ENCODE measurements at places on chromosomes 3 and 15.

DNA sequence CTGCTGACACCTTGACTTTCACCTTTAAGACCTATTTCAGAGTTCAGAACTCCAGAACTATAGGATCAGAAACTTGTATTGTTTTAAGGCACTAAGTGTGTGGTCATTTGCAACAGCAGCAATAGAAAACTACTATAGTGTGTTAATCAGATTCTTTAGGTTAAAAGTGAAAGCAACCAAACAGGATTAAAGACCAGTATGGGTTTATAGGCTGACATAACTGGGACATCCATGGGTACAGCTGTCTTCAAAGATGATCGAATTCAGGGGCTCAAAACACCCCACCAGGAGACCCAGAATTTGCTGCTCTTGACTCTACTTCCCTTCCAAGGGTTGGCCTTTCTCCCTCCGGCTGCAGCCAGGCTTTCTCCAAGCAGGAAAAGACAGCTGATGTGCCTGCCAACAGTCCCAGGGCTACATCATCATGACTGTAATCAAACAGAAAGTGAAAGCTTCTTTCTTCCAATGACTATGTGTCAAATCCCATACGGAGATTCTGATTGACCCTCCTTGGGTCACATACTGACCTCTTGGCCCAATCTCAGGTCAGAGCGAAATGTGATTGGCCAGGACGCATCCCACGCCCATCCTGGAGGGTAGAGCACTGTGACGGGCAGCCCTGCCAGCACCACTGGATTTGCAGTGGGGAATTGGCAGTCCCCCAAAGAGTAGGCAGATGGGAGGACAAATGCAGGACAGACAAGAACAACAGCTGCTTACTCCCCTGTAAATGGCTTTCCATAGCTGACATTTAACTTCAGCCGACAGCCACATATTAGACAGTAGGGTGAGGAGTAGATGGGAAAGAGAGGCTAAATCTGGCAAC lies 51.4 kb upstream of the RNF7 start:
- DNase-seq = no peak

DNA sequence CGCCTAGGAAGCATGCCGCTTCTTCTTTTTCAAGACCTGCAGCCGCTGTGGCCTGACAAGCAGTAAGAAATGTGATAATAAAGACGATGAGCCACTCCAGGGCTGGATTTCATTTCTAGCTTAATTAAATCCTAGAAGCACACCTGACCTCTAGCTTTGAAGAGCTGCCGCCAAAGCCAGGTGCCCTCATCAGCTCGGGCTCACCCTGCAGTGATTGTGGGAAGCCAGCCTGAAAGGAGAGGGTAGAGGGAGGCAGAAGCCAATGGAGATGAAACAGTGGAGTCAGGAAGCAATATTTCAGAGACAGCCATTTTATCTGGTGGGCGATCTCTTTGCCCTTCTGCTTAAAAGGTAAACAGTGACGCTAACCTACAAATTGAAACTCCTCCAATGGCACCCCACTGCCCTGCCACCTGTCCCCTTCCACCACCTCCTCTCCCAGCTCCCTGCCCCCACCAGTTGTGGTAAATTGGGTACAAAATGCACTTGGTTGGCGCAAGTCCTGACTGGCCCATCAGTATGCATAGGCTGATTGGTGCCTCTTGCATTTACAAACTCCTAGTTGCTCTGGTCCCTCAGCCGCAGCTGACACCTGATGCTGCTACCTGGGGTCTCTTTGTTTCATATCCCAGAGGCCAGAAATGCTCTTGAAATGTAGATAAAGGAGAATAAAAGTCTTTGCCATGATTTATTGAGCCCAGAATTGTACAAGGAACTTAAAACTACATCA lies 385.3 kb downstream of the PDCD6IP start:
- DNase-seq = no peak

DNA sequence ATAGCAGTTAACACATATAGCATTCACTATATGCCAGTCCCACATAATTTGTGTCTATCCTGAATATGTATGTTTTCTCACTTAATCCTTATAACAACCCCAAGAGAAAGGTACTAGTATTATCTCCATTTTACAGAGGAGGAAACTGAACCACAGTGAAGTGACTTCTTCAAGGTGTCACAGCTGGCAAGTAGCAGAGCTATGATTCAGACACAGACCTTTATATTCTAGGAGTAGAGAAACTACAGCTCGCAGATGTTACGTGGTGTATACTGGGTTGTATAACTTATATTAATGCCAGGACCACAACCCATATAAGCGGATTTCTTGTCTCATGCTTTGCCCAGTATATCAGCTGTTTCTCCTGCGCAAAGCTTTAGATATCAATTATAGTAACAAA lies 29.5 kb upstream of the ICE2 start:
- no peak for DNase-seq

GRCh38 chr3:40847551-40847992 lies 322.8 kb downstream of the ZNF621 start:
- DNase-seq = no peak

DNA sequence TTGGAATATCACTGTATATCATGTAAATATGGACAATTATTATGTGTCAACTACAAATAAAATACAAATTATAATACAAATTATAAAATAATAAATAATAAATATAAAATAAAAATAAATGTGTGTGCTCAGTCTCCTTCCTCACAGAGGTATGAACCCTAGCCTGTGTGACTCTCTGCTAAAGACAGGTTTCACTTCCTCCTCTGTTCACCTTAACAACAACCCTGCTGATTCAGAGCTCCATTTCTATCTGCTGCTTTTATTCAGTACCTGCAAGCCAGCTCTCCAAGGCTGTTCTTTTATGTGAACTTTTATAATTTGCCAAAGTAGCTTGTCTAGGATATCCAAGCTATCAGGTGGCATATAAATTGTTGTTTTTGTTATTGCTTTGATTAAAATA lies 610.7 kb upstream of the GRM7 start:
- no peak for DNase-seq

DNA sequence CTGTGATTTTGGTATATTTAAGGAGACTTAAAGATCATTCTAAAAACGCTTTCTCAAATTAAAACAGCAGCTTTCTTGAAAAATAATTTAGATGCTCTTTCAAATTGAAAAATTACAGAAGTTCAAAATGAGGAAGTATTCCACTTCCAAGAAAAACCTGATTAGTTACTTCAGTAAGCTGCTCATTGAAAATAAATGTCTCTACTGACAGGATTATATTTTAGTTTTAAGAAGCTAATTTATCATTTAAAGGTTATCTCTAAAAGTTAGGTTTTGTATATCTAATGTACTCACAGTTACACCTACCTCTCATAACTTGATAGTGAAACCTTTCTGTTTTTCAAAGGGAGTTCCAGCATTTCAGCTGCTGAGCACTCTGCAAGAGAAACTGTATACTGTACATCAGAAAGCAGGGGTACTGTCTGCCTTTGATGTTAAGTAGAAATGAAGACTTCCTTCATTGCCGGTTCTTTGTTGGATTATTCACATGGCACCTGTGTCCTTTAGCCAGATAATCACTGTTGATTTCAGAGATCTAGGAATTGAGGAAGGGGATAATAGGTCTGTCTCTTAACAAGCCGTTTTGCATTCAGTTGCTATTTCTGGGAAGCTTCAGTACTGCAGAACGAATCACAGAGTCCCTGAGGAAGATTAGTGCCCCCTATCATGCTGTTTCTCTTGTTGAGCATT lies 161.6 kb downstream of the TCF12 start:
- DNase-seq = peak; percentile 42

- no peak for DNase-seq
These were observed 23.9 kb downstream of the ALDH1L1 start for GRCh38 chr3:126156468-126156867.

DNA sequence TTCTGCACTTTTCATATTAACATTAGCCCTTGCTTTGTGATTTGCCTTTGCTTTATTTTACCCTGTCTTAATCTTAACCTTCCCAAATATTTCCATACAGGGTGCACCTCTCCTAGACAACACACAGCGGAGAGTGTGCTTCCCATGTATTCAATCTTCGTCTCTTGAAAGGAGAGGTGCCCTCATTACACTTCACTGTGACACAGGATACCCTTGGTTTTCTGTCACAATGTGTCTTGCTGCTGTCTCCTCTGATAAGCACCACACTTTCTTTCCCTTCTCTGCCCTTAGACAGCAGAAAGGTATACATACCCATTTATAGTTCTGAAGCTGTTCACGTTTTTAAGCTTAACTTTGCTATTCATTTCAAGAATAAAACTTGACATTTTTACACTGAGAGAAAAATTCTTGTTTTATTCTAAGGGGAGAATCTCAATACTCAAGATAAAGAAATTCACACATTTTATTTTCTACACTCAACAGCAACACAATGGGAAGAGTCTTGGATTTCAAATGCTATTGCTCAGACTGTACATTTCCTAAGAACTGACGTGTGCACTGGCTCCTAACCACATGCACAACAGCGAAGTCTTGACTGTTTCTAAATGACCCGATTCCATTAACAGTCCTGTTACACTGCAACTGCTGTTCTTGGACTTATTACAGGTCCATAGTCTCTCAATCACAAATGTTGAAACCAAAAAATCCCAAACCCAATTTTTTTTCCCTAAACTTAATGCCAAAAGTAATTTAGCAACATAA lies 21.1 kb downstream of the ZXDC start:
- no peak for DNase-seq

GRCh38 chr15:51335538-51336410 lies 2.6 kb downstream of the CYP19A1 start:
- no peak for DNase-seq

DNA sequence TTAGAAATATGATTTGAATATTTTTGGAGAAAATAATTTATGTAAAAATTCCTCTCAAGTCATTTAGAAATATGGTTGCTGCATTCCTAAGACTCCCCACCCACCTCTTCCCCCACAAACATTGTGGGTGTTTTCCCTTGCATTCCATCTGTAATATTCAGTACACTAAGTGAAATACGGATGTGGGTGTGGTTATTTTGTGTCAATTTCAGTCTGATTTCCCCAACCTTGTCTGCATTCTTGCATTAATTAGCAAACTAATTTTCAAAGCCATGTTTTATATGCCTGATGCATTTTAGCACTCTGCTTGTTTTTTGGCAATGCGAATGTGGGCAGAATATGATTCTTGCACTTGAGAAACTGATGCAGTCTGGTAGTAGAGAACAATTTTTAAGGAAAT lies 408.3 kb upstream of the RGMA start:
- no peak for DNase-seq

DNA sequence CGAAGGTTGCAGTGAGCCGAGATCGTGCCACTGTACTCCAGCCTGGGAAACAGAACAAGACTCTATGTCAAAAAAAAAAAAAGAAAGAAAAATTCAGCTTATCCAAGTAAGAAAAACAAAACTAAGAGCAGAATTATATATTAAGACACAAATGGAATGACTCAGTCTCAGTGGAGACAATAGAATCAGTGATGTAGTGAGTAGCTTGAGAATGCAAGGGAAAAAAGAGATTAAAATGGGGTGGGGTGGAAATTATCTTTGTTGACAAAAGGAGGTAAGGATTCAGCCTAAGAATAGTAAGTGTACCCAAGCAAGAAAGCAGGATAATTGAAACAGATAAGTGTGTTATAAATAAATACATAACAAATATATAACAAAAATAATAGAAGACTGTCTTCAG lies 70.7 kb downstream of the BLM start:
- DNase-seq = no peak

- no peak for DNase-seq
These were observed 521.9 kb upstream of the PROK2 start for GRCh38 chr3:72306800-72307341.

GRCh38 chr15:55060836-55061235 lies 135.9 kb downstream of the RSL24D1 start:
- no peak for DNase-seq

DNA sequence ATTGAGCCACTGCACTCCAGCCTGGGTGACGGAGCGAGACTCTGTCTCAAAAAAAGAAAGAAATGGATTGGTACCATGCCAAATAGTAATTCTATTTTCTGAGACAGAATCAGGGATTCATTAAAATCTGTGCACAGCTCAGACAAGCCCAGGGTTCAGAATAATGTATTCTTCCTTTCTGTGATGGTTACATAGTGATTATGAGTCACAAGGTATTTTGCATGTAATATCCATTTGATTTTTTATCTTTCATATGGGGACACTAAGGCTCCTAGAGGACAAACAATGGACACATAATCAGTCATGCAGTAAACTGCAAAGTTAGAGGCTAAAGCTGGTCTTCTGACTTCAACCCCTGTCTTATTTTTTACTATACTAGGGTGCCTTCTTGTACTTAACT lies 156.8 kb upstream of the COL8A1 start:
- DNase-seq = no peak

GRCh38 chr15:63380808-63381282 lies 801 bp downstream of the CA12 start:
- no peak for DNase-seq

DNA sequence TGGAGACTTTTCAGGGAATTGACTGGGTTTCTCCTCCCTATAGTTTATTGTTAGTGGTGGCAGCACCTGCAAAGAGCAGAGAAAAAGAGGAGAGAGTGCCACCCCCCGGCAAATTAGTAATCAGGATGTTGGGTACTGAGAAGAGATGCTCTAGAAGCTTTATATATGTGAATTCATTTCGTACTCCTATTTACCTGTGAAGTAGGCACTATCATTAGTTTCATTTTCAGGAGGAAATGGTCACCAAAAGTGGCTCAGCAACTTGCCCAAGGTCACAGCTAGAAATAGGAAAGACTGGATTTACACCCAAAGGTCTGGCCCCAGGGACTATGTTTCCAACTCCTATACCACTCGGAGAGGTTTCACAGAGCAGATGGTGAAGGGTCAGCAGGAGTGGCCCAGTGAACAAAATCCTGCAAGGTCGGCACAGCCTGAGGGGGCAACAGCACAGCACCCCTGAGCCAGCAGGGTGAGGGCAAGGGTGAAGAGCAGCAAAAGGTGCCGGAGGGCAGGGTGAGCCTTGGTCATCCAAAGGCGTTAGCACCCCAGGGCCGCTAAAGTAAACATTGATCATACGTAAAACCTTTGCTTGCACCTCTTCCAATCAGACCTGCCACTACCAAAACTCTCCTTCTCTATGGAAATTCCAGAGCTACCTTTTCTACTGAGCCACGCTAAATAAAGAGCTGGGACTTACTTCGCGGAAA lies 23.6 kb downstream of the VGLL4 start:
- no peak for DNase-seq

- no peak for DNase-seq
These were observed 178.9 kb downstream of the UACA start for GRCh38 chr15:70584441-70584837.

Data from GF-D8 (cell line).